Cortex of kidney (tissue), 1 donor: ENCODE measurements at places on chromosomes 5 and 9.

GRCh38 chr5:88092958-88093605, 175.6 kb downstream of the TMEM161B start:
- DNase-seq = no peak

DNA sequence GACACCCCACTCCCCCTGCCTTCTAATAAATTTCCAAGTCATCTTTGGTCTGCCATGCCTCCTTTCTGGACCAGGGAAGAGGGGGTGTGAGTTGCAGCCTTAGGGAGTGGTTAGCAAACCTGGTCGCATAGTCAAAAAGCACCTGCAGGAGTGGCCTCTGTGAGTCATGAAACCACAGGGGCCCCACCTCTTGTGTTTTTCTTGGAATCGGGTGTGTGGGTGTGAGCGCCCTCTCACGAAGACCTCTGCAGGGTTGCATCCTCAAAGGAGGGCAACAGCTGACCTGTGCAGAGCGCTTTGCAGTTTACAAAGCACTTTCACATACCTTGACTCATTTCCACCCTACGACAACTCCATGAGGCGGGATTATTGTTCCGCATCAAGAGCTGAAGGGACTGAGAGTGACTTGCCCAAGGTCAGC, 36.8 kb upstream of the TEX48 start:
- no peak for DNase-seq

GRCh38 chr9:11233696-11234095, 620.9 kb upstream of the PTPRD start:
- no peak for DNase-seq

DNA sequence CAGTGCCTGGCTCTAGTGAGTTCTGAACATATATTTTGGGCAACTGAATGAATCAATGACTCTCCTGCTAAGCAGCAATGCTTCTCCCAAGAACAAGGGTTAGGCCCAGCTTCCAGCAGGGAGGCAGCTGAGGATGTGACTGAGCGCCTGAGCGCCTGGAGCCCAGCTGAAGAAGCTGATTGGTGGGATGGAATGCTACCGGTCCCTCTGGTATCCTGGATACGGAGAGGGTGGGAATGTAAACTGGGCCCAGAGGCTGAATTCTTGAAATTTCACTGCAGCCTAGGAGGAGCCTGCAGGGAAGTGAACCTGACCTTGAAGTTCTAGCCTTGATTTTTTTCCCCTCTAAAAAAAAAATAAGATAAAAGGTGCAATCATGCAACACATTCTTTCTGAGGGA, 43.2 kb downstream of the WWC1 start:
- no peak for DNase-seq

DNA sequence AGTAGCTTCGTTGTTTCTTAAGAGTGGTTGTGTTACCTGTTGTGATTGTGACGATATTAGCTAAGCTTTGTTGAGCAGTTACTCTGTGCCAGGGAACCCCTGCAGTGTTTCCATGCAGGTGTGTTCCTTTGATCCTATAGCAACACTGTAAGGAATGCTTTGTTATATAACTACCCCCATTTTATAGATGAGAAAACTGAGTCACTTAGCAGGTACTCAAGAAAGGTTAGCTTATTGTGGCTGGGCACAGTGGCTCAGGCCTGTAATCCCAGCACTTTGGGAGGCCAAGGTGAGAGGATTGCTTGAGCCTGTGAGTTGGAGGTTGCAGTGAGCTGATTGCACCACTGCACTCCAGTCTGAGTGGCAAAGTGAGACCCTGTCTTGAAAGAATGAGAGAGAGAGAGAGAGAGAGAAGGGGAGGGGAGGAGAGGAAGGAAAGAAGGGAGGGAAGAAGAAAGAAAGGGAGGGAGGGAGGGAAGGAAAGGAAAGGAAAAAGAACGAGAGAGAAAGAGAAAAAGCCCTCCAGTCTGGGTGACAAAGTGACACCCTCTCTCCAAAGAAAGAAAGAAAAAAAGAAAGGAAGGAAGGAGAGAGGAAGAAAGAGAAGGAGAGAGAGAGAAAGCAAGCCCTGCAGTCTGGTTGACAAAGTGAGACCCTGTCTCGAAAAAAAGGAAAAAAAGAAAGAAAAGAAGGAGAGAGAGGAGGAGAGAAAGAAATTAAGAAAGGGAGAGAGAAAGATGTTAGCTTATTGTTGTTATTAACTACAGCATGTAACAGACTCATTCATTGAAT, 85.6 kb upstream of the RARS1 start:
- DNase-seq = no peak

DNA sequence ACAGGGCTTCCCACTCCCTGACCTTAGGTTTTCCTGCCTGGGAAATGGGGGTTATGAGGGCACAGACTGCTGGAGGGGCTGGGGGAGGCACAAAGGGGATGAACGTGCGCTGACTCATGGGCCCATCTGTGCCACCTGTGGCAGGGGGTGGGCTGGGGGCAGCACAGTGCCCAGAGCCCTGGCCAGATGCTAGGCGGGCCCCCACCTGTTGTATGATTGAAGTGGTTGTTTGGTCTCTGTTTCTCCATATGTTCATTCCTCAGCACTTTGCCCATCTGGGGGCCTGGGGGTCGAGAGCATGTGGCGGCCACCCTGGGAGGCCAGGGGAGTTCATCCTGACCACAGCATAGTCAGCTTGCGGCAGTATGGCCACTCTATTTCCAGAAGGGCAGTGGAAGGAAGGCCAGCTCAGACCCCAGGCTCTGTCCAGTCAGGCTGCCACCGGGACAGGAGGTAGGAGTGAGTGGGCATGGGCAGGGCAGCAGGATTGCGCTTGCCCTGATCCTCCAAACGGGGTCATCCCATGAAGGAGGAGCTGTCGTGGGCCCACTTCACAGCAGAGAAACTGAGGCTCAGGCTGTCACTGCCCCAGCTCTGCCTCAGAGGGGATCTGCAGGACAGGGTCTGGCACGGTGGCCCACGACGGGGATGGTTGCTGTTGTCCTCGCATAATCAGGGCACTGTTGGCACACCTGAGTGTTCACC, 841 bp upstream of the NINJ1 start:
- DNase-seq = no peak

DNA sequence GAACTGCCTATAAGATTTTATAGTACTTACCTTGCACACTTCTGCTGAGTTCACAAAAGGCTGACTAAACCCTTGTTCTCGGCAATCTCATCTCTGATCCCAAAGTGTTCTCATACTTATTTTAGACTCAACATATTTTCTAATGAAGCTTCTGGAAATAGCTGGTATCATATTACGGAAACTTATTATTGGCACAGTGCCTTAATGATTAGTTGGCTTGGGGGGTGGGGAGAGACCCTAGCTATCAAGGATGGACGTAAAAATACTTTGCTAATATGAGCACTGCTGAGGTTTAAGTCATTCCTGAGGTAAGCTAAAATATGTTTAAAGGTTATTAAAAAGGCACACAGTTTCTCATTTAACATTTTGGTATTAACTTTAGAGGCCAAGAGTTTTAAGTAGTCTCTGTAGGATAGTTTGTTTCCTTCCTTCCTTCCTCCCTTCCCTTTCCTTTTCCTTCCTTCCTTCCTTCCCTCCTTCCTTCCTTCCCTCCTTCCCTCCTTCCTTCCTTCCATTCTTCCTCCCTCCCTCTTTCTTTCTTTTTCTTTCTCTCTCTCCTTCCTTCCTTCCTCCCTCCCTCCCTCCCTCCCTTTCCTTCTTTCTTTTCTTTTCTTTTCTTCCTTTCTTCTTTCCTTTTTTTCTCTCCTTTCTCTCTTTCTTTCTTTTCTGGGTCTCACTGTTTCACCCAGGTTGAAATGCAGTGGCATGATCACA, 31.5 kb downstream of the ZSWIM6 start:
- DNase-seq = no peak

DNA sequence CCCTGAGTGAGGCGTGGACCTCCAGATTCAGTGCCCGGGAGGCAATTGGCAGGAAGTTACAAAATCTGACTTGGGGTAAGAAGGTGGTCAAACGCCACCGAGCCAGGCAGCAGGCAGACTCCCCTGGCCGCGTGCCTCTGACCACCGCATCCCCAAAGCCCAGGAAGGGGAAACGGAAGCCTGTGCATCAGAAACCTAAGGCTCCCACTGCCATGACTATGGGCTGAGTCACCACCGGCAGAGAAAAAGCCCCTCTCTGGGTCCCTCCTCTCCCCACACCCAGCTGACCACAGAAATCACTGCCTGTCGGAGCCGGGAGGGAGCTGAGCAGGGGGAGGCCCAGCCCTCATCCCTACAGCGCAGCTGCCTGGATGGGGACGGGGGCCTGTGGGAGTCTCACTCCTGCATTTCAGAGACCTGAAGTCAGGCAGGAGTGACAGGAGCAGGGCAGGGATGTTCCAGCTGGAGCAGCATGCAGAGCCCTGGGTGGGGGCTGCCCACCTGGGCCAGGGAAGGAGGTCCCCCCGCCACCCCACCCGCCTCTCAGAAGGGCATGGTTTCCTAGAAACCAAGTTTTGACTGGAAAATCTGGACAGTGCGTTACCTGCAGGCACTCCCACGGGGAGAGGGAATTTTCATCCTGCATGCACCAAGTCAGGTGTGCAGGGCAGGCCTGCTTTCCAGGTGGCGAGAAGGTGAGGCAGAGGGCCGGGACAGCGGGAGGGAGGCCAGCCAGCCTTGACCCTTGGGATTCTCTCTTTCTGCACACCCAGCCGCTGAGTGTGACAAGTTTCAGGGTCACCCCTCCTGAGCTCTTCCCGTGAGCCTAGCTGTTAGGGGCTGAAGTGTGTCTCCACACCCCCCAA, 68.2 kb downstream of the LRSAM1 start:
- no peak for DNase-seq

DNA sequence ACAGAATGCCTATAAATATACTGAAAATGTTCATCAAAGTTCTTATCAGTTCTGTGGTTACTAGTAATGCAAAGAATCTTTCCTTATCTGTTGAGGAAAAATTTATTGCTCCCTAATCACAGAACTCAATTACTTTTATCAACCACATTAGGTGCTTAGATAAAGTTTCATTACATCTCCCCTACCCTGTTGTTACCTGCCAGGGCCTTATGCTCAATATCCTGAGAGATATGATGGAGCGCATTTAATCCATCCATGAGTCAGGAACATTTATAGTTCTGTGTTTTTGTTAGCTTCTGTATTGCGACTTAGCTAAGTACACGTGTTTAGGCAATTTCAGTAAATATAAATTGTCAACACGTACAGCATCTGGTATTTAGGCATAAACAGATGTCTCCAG, 164.3 kb upstream of the ST8SIA4 start:
- DNase-seq = no peak

GRCh38 chr9:3916411-3916810, 383.5 kb downstream of the GLIS3 start:
- DNase-seq = no peak

- no peak for DNase-seq
Measured at GRCh38 chr5:172954751-172955159, 4.5 kb upstream of the RPL26L1 start.

GRCh38 chr5:123098767-123099513, 9.9 kb downstream of the PRDM6 start:
- DNase-seq = no peak

DNA sequence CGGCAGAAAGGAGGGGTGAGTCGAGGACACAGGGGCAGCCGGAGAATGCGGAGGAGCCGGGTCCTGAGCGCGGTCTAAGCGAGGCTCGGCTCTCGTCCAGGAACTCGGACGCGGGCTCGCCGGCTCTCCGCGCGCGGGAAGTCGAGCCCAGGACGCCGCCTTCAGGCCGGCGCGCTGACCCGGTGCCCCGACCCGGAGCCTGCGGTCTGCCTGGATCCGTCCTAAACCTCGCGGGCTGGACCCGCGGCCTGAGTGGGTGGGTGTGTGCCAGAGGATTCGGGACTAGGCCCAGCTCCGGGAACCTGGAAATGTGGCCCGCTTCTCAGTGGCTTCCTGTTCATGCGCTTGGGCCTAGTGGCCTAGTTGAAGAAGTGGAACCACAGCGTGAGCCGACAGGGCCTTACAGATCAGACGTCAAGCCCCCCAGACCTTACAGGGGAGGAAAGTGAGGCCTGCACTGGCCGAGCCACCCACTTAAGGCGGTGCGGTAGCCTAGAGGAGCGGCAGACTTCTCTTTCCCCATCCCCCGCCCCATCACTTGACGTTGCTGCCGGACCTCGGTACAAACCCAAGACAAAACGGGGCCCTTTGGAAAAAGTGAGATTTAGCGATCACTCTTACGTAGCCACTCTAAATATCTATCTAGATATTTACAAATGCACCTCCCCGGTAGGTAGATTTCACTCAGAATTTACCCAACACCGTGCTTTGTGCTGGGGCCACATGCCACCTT, 1.2 kb downstream of the CDKN2B-AS1 start:
- no peak for DNase-seq
